ENCODE measurements at places on chromosomes 2 and 18.

- no peak for DNase-seq
These were observed 201.6 kb downstream of the TRIB2 start for GRCh38 chr2:12918138-12918834.

GRCh38 chr2:73292906-73293533 is 328 bp downstream of the EGR4 start:
- DNase-seq, result no peak

DNA sequence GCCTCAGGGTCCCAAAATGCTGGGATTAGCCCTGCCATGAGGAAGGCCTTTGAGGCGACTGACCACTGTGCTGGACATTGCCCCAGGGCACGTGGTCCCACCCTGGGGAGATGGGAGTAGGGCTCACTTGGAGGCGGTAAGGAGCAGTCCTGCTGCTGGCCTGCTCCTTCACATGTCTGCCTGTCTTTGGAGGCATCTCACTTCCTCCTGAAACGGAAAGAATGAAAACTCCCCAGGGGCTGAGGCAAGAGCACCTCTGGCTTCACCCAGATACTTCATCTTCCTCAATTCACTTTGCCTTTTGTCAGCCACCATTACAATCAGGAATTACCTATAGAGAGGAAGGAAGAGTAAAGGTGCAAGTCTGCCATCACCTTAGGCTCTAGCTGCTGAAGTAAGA is 59.9 kb upstream of the GATA6 start:
- DNase-seq, result no peak

DNA sequence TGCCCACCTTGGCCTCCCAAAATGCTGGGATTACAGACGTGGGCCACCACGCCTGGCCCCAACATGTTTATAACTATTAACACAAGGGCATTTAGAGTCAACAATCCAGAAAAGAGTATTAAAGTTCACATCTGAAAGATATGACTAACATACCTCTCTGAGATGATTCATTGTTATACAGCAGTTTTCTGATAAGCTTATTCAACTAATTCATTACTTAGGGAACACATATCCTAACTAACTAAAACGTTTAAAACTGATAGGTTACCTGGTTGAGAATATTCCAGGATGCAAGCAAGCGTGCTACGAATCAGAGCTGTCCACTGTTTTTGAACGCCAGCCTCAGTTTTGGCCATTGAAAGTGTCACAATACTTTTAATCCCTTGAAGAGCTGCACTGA is 34.0 kb upstream of the STRN start:
- DNase-seq, result no peak

DNA sequence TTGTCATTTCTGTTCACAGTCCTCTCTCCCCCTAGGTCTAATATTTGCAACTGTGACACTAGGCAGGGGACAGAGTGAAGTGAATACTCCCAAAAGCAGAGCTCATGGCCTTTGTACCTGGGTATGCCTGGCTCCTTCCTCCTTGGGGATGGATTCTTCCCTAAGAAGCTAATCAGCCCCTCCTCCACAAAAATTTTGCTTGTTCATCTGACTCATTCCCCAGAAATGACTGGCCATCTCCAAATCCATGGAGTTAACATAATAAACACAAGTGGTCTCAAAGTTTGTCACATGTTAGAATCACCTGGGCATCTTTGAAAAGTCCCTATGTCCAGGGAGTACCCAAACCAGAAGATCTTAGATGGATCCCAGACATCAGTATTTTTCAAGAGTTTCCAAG is 65.3 kb downstream of the SUCLG1 start:
- DNase-seq, result no peak

DNA sequence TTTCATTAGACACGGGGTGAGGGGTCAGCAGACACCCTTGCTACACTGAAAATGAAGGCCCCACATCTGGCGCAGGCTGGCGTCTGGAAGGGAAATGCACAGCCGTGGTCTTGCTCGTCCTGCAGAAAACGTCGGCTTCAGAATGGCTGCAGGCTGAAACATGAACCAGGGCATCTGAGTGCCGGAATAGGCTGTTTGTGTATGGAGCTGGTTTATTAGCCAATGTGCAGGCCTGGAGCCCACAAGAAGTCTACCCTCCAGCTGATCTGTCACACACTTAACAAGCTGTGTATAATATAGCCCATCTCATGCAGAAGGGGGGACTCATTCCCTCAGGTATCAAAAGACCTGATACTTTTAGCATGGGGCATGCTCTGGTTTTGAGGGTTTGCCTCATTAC is 153.4 kb upstream of the SOX11 start:
- no peak for DNase-seq

GRCh38 chr2:58539973-58540372 is 298.8 kb upstream of the FANCL start:
- no peak for DNase-seq

DNA sequence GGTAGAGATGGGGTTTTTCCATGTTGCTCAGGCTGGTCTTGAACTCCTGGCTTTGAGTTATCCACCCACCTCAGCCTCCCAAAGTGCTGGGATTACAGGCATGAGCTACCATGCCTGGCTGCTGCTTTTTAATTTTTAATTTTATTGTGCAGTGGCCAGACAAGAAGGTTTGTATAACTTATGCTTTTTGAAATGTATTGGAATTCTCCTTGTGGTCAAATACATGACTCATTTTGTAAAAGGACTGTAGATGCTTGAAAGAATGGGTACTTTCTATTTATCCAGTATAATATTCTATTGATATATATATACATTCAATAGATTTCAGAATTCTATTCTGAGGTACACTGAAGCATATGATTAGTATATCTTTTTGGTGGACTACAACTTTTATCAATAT is 82.6 kb upstream of the ST3GAL5 start:
- no peak for DNase-seq

- no peak for DNase-seq
These were observed 68.9 kb upstream of the BOD1L2 start for GRCh38 chr18:57077786-57078552.

DNA sequence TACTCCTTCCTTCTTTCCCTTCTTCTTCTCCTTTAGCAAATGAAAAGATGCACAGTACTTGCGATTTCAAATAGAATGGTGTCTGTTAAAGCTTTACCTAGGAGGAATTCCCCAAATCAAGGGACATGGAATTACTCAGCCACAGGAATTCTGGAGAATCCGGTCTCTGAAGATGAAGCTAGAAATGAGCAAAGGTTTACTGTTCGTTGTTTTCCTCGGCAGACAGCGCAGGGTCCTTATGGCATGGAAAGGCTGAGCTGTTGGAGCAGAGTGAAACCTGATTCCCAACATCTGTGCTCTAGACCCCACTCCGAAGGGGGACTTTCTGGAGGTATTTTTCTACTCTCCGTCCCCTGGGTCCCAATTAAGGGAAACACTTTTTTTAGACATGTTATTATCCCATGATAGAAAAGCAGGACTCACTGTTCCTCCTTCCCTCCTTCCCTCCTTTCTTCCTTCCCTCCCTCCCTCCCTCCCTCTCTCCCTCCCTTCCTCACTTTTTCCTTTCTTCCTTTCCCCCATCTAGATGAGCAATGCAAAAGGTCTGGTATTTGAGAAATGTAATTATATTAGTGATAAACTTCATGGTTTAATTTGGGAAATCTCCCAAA is 47.1 kb downstream of the CDCA7 start:
- DNase-seq, result no peak

GRCh38 chr2:188439986-188440385 is 148.3 kb downstream of the GULP1 start:
- no peak for DNase-seq

GRCh38 chr2:215066124-215066523 is 72.3 kb downstream of the ABCA12 start:
- no peak for DNase-seq

- DNase-seq, result no peak
These were observed 26.6 kb upstream of the SPRED2 start for GRCh38 chr2:65458999-65459398.

- no peak for DNase-seq
These were observed 278.5 kb upstream of the HNRNPA3 start for GRCh38 chr2:176934131-176934530.

DNA sequence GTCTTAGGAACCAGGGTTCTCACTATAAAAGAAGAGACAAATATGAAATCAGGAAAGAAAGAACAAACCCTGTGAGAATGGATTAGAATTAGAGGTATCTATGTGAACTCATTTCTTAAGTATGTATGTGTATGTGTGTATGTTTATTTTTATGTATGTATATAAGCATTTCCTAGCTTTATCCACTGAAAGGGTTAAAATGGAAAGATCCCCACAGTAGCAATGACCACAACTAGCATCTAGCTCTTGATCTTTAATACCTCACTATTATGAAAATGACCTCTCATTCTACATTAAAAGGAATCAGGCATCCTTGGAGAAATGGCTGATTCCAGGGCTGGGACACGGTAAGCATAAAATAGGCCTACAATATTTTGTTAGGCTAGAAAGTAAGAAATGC is 31.6 kb downstream of the RTN4 start:
- DNase-seq, result no peak

DNA sequence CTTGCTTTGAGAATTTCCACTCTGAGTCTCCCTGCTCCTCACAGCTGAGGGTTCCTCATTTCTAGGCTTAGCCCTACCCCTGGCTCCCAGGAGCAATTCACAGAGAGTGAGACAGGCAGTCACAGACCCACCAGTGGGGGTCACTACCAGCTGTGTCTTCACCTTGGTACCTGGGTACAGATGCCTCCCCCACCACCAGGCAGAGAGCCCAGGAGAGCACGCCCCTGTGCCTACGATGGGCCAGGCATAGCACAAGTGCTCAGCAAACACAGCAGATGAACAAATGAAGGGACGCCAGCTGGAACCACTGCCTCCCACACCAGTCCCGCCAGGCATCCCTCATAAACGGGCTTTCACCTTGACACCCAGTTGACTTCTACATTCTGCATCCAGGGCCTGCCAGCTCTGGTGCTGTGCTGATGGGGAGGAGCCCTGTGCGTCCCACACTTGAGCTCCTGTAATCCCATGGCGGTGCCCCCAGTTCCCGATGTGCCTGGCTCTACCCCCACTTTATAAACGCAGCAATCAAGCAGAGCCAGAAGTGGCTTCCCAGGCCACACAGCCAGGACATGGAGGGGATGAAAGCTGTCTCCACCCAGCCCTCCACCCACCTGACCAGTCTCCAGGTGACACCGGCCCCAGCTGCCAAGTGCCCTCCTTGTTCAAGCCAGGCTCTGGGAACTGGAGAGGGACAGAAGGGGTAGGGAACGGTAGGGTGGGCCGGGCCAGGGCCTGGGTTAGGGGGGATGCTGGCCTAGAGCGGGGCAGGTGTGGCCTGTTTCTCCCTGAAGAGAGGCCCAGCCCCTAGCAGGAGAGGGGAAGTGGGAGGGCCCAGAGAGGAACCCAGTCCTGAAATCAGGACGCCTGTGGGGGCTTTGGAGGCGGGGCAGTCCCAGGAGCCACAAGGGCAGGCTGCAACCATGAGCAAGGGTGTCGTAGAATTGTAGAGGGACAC is 42.5 kb downstream of the SCTR start:
- DNase-seq, result no peak

DNA sequence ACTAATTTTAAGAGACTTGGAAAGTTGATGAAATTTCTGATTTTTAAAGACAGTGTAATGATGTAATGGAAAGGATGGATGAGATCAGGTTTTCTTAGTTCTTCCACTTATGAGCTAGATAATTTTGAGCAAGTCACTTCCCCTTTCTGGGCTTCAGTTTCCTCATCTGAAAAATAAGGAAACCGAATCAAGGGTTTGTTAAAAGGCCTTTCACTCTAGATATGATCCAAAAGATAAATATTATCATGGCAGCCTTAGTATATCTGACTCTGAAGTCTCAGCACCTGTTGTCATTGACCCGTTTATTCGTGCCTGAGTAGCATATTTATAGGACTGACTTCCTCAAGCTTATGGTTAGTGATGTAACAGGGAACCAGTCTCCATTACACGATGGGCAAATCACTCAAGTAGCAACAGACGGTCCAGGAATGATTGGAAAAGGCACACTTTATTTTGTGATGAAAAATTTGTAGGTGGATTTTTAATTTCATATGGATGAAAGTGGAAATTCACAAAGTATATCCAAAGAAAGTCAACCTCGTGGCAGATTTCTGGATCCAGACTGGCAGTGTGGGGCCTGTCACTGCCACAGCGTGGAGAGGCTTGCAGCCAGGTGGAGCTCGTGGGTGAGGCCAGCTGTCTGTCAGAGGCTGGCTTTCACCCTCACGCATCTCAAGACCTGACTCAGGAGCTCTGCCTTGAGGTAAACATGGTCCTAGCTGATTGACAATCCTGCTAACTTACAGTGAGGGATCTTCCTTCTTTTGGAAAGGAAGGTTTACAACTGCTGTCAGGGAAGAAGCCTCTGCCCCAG is 137.9 kb upstream of the CXCR4 start:
- DNase-seq, result no peak

Measured in stimulated activated CD8-positive, alpha-beta memory T cell treated with anti-CD3 and anti-CD28 coated beads, Interleukin-15, amount 100 ng/mL, for 4 hours (primary cell).